Vagina (tissue), 2 donors: ENCODE measurements at places on chromosomes 12 and 14.

- no peaks in the 10 kb centered on the region for H3K4me1 ChIP-seq
- H3K27me3 ChIP-seq: no peaks in the 10 kb centered on the region
- H3K27ac ChIP-seq: no peak overlapping the region
- DNase-seq: no peak
Observed at GRCh38 chr12:59579631-59580030, 16.2 kb upstream of the SLC16A7 start.

GRCh38 chr12:27488479-27488878 is 35.5 kb upstream of the PPFIBP1 start:
- H3K27me3 ChIP-seq: no peaks in the 10 kb centered on the region
- H3K4me1 ChIP-seq: no peaks in the 10 kb centered on the region
- DNase-seq: no peak
- H3K27ac ChIP-seq: no peak overlapping the region
- H3K4me3 ChIP-seq: no peak overlapping the region

- H3K36me3 ChIP-seq: no peaks in the 10 kb centered on the region
- H3K4me1 ChIP-seq: no peaks in the 10 kb centered on the region
- no peak overlapping the region for H3K27ac ChIP-seq
- DNase-seq: no peak
- no peak overlapping the region for H3K4me3 ChIP-seq
Observed at GRCh38 chr14:84814391-84814790, 715.6 kb upstream of the FLRT2 start.

DNA sequence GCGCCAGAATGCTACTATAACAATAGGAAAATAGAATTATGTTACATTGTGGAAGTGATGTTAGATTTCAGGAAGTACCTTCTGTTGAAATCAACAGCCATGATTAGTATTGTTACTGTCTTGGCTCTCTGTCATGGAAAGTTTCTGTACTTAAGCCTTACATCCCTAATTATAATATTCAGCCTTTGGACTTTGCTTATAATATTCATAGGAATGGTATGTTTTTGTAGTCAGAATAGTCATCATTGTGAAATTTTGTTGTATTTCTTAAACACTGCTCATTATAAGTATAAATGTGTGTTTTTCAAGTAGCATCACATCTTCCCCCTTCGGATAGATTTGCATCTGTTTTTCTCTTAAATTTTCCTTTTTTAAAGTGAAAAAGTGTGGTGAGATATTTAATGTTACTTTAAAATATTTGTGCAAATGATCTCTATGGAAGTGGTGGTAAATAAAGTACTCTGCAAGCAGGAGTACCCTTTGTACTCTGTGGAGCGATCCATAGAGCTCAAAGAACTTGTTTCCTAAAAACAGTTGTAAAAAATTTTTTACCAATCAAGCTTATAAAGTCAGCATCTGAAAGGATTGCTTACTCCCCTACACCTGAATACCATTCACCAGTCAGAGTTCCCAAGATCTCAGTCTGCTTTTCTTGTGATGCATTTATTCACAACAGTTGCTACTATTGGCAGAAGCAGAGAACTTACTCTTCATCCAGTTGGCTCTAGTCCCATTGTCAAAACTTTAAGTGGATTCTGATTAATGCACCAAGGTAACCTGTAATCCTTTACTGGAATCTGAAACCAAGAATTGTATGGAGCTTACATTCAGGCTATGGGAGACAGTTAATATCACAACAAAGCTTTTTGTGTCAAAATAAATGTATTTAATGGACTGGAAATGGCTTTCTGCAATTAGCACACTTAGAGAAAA is 87.8 kb downstream of the RIC8B start:
- H3K36me3 ChIP-seq: no peaks in the 10 kb centered on the region
- H3K4me3 ChIP-seq: no peak overlapping the region
- H3K27ac ChIP-seq: no peak overlapping the region
- no peaks in the 10 kb centered on the region for H3K4me1 ChIP-seq
- H3K27me3 ChIP-seq: no peaks in the 10 kb centered on the region
- no peak for DNase-seq

- H3K4me3 ChIP-seq: no peak overlapping the region
- DNase-seq: no peak
- H3K36me3 ChIP-seq: no peaks in the 10 kb centered on the region
- no peaks in the 10 kb centered on the region for H3K27me3 ChIP-seq
Observed at GRCh38 chr12:132248453-132249167, 80.8 kb downstream of the GALNT9 start.

GRCh38 chr14:96135285-96135684 is 69.4 kb upstream of the BDKRB2 start:
- peak overlapping the region; percentile 35 for H3K27ac ChIP-seq
- H3K36me3 ChIP-seq: no peaks in the 10 kb centered on the region
- H3K27me3 ChIP-seq: no peaks in the 10 kb centered on the region
- no peaks in the 10 kb centered on the region for H3K4me1 ChIP-seq

DNA sequence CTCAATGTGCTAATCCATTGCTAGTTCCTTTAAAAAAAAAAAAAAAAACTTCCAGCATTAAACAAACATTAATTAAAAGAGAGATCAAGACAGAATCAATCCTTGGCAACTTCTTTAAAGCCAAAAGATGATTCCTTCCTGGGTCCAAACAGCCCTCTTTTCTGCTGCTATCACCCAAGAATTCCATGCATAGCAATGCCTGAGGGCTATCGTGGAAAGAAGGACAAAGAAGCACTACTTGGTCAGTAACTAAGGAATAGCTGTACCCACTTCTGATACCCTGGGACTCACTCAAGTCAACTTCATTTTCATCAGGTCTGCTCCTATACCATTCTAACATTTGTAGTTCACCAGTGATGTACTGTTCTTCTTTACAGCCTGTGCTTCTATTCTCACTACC is 51.8 kb downstream of the SLC38A2 start:
- no peaks in the 10 kb centered on the region for H3K27me3 ChIP-seq
- H3K27ac ChIP-seq: no peak overlapping the region
- H3K4me3 ChIP-seq: no peak overlapping the region
- DNase-seq: no peak
- H3K4me1 ChIP-seq: no peaks in the 10 kb centered on the region
- no peaks in the 10 kb centered on the region for H3K36me3 ChIP-seq

GRCh38 chr12:86613311-86613710 is 357.1 kb upstream of the MGAT4C start:
- no peaks in the 10 kb centered on the region for H3K4me1 ChIP-seq
- DNase-seq: no peak
- no peak overlapping the region for H3K27ac ChIP-seq
- H3K4me3 ChIP-seq: no peak overlapping the region
- no peaks in the 10 kb centered on the region for H3K36me3 ChIP-seq

GRCh38 chr12:26264215-26264838 is 69.0 kb downstream of the SSPN start:
- H3K36me3 ChIP-seq: no peaks in the 10 kb centered on the region
- no peak for DNase-seq
- H3K4me3 ChIP-seq: no peak overlapping the region
- H3K27ac ChIP-seq: no peak overlapping the region

GRCh38 chr12:20383612-20384011 is 15.3 kb downstream of the PDE3A start:
- H3K4me1 ChIP-seq: no peaks in the 10 kb centered on the region
- no peaks in the 10 kb centered on the region for H3K36me3 ChIP-seq
- H3K27me3 ChIP-seq: no peaks in the 10 kb centered on the region

DNA sequence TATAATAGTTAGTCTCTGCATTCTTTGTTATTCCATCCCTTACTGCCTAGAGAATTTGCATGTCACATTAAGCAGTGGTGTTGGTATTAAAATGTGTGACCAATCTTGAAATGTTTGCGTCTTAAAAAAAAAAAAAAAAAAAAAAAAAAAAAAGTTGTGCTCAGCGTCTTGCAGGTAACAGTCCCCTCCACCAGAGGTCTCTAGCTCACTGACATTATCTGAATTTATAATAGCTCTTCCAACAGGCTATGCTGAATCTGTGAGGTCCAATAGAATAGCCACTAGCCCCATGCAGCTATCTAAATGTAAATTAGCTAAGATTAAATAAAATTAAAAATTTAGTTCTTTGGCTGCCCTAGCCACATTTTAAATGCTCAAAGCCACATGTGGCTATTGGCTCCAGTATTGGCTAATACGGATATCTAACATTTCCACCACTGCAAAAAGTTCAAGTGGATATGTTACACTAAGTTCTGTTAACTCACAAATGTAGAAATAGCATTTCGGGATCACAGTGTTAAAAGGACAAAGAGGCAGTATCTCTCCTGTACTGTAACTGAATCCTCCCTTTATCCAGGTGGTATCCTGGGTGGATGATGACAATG is 28.7 kb downstream of the NKX2-8 start:
- no peaks in the 10 kb centered on the region for H3K36me3 ChIP-seq
- no peak overlapping the region for H3K27ac ChIP-seq
- no peak for DNase-seq
- no peak overlapping the region for H3K4me3 ChIP-seq

GRCh38 chr12:109731231-109731731 is 17.7 kb downstream of the FAM222A start:
- H3K27ac ChIP-seq: no peak overlapping the region
- no peaks in the 10 kb centered on the region for H3K4me1 ChIP-seq
- H3K36me3 ChIP-seq: no peaks in the 10 kb centered on the region

DNA sequence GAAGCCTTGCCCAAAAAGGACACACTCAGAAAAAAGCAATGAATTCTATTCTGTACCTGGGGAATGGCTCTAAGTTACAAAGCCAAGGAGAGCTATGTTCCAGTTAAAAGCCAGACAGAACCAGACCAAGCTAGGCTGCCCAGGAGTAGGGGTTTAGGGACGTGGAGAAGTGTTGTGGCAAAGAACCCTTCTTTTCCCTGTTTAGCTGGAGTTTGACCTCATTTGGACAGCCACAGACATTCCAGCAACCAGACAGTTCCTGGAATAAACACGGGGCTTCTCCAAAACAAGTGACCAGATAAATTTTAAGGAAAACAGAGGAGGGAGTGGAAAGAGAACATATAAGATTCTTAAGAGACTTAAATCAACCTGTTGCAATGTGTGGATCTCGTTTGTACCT is 62.3 kb downstream of the GCH1 start:
- H3K27me3 ChIP-seq: no peaks in the 10 kb centered on the region
- H3K36me3 ChIP-seq: no peaks in the 10 kb centered on the region
- no peak for DNase-seq

DNA sequence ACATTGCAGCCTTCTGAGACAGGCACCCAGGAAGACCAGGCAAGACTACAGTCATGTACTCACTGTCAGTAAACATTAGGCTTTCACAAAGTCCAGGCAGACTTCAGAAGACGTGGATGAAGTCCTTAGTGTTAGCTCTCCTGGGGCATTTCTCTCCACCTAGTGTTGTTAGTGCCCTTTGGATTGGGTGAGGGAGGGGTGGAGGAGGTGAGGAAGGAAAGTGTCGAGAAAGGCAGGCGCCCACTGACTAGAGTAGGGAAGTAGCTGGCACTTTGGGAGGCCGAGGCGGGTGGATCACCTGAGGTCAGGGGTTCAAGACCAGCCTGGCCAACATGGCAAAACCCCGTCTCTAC is 20.2 kb downstream of the TMEM229B start:
- no peaks in the 10 kb centered on the region for H3K36me3 ChIP-seq
- no peak overlapping the region for H3K27ac ChIP-seq
- no peak overlapping the region for H3K4me3 ChIP-seq
- no peak for DNase-seq
- H3K27me3 ChIP-seq: no peaks in the 10 kb centered on the region
